ENCODE measurements at places on chromosomes 3 and 15.

GRCh38 chr3:189554868-189555557 is 76.2 kb upstream of the TP63 start:
- no peak for DNase-seq

GRCh38 chr15:25776071-25776746 is 86.9 kb downstream of the ATP10A start:
- no peak for DNase-seq

- peak; percentile 72 for DNase-seq
Observed at GRCh38 chr15:32956006-32956405, 238.2 kb downstream of the GREM1 start.

DNA sequence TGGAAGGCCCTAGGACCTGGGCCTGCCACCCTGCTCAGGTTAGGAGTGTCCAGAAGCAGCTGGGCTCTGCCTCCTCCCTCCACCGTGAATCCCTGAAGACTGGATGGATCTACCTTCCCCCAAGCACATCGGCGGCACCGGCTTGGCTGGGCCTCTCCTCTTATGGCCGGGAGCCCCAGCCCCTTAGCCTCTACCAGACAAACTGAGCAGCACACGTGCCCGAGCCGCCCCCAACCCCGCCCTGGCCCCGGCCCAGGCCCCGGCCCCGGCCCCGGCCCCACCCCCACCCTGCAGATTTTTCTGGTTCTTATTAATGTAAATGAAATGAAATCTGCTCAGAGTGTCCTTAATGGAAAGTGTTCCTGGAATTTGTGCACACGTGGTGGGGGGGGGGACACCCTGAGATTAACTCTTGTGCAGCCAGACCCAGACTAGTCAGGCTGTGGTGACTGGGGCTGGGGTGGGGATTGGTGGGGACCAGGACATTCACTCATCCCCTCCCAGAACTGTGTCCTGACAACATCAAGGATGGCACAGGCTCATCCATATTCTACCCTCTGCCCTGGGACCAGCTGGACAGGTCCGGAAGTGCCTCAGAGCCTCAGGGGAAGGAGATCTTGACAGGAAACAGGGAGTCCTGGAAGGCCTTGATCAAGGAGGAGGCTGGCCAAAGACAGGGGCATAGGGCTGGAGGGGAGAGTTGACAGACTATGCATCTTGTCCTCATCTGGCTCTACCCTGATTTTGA is 30.9 kb upstream of the SEMA3F start:
- DNase-seq, result no peak

GRCh38 chr3:46549408-46549904 is 16.6 kb downstream of the LRRC2 start:
- DNase-seq, result no peak

DNA sequence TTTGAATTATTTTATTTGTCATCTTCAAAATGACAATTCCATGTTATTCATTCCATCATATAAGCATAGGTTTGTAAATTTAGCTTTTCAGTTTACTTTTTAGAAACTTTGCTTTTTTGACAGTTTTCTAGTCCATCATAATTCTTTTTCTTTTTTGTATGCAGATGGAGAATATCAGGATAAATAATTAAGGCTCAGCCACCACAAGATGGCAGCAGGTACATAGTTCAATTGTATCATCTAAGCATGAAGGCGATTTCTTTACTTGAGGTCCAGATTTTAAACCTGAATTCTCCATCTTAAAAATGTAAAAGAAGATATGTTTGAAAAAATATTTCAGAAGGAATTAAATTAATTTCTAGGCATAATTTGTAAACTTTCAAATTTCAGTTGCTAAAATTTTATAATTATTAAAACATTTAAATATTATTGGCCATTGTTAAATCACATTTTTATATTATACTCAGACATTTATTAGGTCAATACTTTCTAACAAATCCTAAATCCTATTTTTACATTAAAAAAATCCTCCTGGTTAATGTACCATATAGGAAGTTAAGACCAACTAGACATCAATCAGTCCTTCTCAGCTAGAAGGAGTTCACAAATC is 15.1 kb downstream of the PLSCR5 start:
- DNase-seq, result peak; percentile 45

- DNase-seq, result no peak
Observed at GRCh38 chr3:58839187-58839586, 172.6 kb upstream of the FAM3D start.

DNA sequence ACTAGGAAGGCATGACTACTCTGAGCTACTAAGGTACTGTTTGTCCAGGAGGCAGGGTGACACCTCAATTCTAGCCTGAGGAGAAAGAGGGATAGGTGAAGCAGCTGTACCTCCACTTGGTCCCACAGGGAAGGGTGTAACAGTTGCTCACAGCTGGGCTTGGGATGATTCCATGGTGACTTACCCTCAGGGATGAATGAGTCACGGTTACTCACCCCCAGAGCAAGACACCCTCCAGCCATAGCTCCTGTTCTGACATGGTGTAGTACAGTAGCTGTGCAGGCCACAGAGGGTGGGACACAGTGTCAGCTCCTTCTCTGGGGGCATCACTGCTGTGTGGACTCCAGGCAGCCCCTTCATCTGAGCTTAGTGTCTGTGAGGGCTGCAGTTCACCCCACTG is 868.6 kb upstream of the SEMA6D start:
- DNase-seq, result no peak

GRCh38 chr3:186366206-186366605 is 4.2 kb upstream of the DGKG start:
- DNase-seq, result no peak

DNA sequence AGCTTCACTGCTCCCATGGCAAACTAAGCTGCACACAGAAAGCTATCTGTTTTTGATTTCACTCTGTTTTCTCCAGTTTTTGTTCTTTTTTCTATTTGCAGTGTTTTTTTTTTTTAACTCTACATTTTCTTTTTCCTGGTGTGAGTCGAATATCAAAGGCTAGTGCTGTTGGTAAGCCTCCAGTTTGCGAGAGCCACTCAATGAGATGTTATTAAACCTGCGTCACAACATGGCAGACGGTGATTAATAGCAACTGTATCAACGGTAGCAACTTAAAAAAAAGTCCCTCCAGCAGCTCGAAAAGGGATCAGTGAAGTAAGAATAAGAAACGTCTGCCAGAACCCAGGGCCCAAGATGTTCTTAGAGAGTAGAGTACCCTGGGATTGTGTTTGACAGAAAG is 84.1 kb downstream of the MEIS2 start:
- peak; percentile 12 for DNase-seq

DNA sequence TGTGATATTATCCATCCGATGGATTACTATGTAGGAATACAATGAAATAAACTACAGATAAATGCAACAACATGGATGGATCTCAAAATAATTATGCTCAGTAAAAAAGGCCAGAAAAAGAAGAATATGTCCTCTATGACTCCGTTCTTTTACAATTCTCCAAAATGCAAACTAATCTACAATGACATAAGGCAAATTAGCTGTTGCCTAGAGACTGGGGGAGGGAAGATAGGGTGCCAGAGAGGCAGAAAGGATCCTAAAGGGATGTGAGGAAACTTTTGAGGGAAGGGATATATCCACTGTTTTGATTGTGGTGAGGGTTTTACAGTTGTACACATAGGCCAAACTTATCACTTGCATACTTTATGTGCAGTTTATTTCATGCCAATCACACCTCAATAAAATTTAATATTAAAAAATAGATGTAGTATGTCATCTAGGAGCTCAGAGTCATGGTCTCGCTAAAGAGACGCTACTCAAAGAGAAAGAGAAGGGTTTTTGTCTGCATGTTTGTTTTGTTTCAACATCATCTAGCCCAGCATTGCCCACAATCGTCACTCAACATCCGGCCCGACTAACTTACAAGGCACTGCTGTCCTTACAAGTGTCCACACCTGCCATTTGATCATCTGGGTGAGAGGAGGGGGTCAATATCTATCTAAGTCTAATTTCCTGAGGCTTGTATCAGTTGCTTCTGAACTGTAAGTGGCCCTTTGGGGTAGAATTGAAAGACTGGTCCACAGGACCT is 29.5 kb downstream of the HES1 start:
- DNase-seq, result no peak

DNA sequence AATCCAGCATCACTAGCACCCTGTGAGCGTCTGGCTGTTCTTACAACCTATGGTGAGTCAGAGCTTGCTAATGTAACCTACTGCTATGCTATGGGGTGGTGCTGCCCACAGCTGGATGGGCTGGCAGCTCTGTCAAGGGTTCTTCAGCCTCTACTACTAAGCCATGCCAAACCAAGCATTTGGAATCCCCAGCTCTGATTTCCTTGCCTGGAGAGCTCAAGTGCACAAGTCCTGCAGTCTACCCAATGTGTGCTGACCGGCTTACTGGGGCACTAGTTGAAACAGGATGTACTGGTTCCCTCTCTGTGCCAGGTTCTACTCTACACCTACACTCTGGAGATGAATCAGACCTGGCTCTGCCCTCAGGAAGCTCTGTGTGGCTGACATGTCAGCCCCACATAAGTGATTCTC is 4.2 kb downstream of the TEX264 start:
- DNase-seq, result peak; percentile 29

GRCh38 chr3:123218990-123219389 is 17.2 kb downstream of the SEC22A start:
- no peak for DNase-seq

GRCh38 chr3:66642484-66642883 is 141.7 kb upstream of the LRIG1 start:
- no peak for DNase-seq

DNA sequence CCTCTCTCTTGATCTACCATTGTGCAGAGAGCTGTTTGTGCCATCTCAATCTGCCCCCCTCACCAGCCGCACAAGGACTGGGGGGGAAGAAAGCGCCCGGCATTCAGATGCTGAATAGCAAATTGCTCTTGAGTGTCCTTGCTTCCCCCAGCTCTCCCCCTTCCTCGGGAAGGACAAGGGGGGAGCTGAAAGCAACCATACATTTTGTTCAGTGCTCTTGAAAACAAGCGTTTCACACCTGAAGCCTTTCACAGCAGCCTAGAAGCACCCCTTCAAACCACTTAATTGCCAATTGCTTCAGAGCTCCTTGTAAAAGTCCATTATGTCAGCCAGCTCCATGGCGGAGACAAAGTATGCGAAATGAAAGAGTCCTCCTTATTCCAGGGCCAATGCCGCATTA is 540.1 kb downstream of the NR2F2 start:
- no peak for DNase-seq

DNA sequence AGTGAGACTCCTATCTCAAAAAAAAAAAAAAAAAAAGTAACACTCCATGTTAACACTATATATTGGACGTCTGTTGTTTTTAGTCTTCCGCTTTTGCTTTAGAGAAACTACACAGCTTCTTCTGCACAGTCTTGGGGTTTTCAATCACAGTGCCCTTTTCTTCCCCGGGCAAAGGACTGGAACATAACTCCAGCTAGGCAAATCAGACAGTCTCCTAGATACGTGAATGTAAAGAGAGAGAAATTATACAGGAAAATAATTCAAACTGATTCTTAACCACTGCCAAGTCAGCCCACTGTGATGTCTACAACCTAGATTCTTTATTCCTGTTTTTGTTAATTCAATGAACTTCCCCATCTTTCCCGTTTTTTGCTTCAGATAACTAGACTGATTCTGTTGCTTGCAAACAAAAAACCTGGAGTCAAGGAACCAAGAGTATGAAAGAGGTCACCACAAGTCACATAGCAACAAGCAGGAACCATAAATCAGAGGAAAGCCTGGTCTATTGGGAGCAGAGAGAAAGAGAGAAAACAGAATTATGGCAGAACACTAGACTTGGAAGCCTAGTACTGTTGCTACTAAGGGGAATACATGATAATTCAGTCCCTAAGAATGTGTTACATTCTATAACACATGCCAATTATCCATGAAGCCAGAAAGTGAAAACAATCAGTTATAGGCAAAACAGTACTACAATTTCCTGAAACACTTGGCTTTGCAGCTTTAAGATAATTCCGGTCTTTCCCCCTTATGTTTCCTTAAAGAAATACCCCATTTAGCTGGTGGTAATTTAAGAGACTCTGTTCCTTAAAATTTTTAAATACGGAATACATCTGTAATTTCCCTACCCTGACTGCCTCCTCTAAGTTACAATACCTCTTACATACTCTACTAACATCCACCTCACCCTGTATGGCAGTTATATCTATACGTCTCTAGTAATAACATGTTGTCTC is 63.1 kb downstream of the TBL1XR1 start:
- DNase-seq, result no peak

GRCh38 chr3:196708467-196708866 is 3.6 kb downstream of the CEP19 start:
- DNase-seq, result no peak

DNA sequence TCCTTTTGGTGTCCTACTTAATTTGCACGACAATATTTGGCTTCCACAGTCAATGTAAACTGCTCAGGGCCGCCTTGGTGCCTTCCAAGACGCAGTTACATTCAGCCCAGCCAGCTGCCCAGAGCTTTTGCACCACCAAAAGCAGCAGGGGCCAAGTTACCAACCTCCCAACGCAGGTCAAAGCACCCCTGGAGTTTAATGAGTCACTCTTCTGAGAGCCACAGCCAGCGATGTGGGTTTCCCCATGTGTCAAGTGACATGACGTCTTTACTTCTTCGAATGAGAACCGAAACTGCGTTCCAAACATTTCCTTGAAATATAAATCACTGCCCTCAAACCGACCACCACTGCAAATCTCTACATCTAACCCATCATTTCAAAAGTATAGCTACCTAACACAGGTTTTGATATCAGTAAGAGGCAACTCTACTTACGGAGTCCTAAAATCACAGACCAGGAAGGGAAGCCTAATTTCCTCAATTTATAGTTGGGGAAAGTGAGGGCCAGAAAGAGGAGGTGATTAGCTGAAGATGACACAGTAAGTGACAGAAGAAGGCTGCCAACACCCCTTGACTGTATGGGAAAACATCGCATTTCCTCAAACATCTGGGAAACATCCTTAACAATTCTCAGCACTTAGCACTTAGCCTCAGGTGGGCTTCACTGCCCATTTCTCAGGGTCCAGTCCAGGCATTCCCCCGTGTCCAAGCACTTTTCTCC is 24.5 kb downstream of the MB21D2 start:
- no peak for DNase-seq

- DNase-seq, result no peak
Observed at GRCh38 chr3:174907027-174907426, 47.9 kb downstream of the NAALADL2 start.

DNA sequence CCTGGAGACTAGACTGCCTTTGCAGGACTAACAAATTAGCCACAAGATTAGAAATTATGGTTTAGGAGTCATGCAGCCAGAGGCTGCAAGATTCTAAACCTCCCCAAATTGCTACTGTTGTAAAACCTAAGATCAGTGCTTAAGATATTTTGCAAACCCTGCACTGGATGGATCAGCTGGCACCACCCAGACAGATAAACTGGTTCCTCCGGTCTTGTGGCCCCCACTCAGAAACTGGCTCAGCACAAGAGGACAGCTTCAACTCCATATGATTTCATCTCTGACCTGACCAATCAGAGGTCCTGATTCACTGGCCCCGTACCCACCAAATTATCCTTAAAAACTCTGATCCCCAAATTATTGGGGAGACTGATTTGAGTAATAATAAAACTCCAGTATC is 19.5 kb upstream of the PXYLP1 start:
- no peak for DNase-seq

DNA sequence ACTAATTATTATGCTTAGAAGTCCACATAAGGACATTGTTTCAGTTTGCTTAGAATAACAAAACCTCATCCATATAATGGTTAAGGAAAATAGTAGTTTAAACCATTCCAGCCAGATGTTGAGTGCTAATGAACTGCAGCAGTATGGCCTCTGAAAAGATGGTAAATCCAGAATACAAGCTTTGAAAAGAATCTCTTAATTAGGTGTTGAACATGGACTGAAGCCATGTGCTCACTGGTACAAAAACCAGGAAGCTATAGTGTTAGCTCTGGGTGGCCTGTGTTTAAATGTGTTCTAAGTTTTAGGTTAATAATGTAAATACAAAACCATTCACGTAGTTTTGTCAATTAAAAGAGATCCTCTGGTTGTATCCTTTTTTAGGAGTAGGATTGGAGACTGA is 78.2 kb downstream of the GALK2 start:
- no peak for DNase-seq

GRCh38 chr3:197749315-197749600 is 425 bp upstream of the FYTTD1 start:
- DNase-seq, result no peak

Measured in fibroblast of the conjunctiva (primary cell).